NCI-H187 (cell line): ENCODE measurements at places on chromosomes 16 and 17.

DNA sequence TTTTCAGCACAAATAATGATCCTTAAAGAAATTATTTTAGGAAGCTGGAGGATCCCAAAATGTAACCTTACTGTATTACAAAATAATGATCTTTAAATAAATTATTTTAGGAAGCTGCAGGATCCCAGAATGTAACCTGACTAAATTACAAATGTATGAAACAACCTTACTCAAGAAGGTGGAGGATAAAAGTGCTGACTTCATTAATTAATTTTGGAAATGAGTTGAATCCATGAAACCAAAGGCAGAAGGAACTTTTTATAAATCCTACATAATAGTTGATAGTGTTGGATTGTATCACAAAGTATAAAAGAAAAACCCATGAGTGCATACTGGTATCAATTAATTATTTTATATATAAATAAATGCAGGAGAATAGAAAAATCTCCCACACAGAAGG, 859.9 kb downstream of the KCNJ2 start:
- DNase-seq, result no peak

DNA sequence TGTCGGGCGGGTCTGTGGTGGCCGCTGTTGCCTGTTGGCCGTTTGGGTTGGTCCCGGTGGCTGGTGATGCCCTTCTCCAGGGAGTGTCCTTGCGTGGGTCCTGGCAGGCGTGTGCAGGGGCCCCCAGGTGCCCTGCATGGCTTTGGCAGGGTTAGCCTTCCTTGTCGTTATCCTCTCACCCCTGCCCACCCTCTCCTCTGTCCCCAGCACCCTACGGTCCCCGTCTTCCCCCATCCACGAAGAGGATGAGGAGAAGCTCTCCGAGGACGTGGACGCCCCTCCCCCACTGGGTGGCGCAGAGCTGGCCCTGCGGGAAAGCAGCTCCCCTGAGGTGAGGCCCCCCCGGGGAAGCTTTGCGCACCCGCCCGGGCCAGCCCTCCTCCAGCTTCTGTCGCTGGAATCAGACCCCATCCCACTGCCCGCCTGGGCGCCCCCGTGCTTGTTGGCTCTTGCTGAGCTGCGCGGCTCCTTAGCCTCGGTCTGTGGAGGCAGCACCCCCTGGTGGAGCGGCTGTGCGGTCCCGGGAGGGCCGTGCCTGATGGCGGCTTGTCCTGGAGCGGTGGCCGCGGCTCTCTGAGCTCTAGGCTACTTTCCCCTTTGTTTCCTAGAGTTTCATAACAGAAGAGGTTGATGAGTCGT, 10.6 kb upstream of the NUDT16L1 start:
- DNase-seq, result no peak

DNA sequence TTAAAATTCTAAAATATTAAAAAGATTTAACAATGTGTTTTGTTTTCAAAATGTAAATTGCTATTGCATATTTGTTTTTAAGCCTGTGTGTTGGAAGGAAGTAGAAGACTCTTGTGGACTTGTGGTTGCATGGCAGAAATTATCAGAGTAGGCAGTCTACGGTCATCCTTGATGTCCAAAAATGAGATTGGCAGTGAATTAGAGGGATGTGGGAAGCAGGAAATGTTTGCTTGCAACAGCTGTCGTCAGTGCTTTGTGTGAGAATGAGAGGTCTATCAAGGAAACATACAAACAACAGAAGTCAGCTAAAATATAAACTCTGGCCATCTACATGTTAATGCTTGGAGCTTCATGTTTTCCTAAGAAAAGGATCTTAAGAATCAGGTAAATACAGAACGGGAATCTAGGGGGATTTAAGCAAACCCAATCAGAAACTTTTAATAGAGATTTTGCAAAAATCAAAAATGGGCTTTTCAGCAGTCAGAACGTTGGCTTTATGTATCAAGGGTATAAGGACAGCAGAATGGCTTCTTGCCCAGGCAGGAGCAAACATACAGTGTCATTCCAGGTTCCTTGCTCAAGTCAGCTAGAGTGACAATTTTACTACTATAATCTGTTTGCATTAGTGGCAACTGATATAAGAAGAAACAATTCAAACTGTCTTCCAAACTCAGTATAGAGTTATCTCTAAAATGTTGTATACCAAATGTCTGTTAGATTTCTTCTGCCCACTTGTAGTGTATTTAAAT, 196.7 kb downstream of the CYB561 start:
- DNase-seq, result no peak

DNA sequence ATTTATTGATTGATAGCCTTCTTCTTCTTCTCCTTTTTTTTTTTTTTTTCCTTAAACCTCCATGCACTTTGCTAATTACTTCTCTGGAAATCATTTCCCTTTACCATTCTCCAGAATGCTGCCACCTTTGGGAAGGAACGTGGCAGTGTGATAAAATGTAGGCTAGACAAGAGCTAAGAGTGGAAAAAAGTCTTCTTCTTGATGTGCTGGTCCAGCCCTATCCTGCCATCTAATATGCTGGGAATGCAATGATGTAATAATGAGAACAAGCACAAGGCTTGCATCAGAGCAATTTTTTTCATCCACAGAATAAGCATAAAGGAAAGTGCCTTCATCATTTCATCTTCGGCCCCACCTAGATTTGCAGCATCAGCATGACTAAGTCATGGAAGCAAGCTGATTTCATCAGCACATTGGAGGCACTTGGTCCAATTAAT, 128.7 kb upstream of the ZFHX3 start:
- no peak for DNase-seq

GRCh38 chr16:81997738-81998137, 13.5 kb downstream of the SDR42E1 start:
- DNase-seq, result no peak

DNA sequence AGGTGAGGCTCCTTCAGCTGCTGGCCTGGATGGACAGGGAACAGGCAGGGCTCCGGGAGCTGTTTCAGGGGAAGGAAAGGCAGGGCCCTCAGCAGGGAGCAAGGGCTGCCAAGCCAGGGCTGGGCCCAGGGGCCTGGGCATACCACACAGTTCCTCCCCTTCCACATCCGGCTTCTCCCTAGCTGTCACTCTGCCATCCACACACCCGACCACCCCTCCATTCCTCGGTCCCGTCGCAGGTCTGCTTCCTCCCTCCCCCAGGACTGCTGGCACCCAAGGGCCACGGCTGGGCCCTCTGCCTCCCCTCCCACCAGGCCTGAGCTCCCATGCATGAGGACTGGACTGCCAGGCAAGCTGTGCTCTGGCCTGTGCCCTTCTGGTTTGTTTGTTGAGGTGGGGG, 24.0 kb downstream of the CDIP1 start:
- DNase-seq, result no peak

DNA sequence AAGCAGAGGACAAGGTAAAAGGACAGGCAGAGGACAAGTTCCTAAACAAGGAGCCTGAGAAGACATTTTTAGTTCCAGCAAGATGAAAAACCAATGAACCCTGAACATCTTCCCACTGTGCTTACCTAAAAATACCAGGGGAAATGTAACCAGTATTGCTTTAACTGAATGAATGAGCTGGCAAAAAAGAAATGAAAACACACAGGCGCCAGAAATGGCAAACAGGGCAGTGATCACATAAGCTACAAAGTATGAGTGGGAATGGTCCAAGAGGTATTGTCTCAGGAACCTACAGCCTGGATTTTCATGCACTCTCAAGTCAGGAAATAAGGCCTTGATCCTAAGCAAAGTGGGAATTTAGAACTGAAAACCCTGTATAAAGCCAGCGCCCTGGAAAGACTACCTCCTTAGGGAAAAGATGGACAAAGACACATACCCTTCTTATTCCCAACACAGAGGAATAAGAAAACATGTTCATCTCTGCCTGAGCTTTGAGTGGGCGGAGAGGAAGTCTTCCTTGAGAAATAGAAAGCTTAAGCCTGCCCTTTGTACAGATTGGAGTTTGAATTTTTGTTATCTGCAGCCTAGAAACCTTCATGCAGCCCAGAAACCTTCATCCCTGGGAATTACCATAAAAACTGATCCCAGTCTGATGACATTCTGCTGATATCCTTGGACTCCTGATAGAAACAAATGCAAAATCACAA, 2.1 kb downstream of the CMTM2 start:
- DNase-seq, result no peak

- no peak for DNase-seq
These were observed 13.7 kb upstream of the PEMT start for GRCh38 chr17:17605083-17605728.

DNA sequence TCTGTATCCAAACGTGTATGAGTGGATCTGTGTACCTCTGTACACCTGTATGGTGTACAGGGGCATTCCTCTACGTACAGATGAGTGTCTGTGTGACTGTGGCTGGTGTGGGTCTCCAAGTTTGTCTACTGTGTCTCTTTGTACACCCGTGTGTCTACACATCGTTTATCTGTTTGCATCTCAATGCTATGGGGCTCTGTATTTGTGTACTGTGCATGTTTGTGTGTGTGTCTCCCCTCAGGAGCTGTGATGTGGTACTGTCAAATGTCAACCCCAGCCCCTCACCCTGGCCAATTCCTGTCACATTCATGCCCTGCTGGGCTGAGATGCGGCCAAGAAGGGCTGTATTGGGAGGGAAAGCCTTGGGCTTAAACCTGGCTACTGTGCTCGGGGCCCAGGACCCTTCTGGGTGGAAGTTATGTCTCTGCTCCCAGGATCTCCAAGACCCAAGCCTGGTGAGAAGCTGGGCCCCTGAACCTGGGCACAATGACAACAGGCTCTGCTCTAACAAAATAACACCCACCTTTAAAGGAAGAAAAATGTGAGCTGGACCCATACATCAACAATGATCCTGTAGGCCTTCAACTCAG, 3.5 kb upstream of the NAGS start:
- no peak for DNase-seq

GRCh38 chr17:76000016-76000754, 470 bp upstream of the CDK3 start:
- no peak for DNase-seq

DNA sequence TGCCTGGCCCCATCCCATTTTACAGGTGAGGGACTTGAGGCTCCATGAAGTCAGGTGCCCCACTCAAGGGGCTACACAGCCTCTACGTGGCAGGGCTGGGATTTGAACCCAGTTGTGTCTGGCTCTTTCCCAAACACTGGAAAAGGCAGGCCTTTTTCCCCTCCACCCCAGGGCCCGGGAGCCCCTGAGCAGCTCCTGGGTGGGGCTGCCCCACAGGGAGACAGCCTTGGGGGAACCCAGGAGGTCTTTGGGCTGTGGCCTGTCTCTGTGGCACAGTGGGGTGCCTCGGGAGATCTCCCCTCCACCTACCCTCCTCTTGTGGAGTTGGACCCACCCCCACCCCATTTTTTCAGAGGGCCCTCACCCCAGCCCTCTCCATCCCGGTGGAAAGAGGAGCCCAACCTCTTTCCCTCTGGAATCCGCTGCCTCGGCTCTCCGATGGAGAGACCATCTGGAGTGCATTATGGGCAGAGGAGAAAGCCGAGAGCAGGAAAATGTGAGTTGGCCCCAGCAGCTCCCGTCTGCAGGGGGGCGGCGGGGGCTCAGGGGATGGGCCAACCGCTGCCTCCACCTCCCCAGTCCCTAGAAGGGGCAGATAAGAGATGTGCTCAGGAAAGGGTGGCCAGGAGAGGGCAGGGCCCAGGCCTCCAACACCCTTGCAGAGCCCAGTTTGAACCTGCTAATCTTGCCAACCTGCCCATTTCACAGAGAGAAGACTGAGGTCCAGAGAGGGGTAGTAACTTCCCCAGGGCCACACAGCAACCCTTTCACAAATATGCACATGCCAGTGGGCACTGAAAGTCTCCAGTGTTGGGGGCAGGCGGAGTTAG, 15.4 kb upstream of the TMEM92 start:
- DNase-seq, result no peak

- DNase-seq, result no peak
These were observed 92.4 kb downstream of the RGS9 start for GRCh38 chr17:65229621-65229995.

- DNase-seq, result no peak
These were observed 32.4 kb upstream of the JPH3 start for GRCh38 chr16:87569601-87570571.

DNA sequence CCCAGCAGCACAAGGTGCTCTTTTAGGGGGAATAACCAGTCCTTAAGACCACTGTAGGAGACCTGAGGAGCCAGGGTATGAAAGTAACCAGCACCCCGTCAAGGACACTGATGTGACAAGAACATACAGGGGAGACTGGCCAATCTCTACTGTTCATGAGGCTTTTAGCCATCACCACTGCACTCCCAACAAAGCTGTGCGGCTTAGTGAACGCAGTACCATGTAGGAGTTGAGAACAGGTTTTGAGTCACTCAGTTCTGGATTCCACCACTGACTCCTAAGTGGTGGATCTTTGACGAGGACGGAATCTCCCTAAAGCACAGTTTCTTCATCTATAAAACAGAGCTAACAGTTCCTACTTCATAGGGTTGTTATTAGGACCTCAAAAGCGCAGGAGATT, 26.8 kb downstream of the COG4 start:
- no peak for DNase-seq

- no peak for DNase-seq
These were observed 445.7 kb downstream of the CDH8 start for GRCh38 chr16:61590577-61590976.

DNA sequence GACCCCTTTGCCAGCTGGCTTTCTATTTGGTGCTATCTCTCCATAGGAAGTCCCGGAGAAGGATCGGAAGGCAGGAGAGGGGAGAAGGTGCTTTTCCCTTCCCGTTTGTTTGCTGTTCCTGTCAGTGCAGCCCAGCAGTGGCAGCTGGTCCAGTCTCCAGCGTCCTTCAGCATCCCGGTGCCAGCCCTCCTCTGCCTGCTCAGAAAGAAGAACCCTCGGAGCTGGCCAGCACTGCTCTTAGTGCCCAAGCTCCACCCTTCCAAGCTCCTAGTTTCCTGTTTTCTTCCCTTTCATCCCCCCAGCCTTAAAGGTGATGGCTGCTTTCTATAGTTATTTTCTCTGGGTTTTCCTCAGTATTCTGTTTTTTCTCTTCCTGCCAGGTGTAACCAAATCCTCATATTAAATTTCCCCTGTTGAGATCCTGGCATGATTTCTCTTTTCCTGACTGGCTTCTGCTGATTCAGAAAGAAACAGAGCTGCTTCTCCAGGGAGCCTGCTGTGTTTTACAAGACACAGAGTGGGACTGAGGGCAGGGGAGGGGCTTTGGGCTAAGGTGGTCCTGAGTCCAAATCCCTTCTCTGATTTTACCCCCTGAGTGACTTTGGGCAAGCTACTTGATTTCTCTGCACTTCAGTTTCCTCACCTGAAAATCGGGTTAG, 186.8 kb downstream of the COPRS start:
- no peak for DNase-seq

DNA sequence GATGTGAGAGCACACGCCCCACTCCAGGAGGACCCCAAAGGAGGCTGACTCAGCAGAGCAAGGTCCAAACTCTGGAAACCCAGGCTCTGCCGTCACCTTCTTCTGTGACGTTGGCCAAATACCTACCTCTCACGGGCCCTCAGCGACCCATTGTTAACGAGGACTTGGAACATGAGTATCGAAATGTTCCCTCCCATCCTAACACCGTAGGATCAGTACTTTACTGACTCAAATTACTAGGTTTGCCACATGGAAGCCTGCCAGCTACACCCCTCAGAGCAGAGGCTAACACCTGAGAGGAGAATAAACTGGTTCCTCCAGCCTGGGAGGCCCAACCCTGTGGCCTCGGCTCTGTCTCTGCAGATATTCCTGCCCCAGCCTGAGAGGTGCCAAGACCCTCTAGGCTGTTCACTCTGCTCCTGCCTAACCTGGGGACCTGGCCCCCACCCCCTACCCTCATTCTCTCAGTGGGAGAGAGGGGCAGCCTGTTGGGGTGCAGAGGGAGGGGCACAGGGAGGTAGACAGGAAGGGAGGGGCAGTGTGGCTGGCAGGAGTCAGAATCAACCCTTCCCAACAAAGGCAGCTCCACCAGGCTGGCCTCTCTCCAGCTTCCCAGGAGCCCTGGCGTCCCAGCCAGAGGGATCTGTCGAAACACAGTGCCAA, 4.4 kb downstream of the PITPNM3 start:
- DNase-seq, result no peak

GRCh38 chr17:64128787-64129514, 993 bp downstream of the ERN1 start:
- no peak for DNase-seq

- DNase-seq, result no peak
These were observed 797 bp downstream of the HES7 start for GRCh38 chr17:8122924-8123694.
